ENCODE measurements at places on chromosomes 1 and 21.

DNA sequence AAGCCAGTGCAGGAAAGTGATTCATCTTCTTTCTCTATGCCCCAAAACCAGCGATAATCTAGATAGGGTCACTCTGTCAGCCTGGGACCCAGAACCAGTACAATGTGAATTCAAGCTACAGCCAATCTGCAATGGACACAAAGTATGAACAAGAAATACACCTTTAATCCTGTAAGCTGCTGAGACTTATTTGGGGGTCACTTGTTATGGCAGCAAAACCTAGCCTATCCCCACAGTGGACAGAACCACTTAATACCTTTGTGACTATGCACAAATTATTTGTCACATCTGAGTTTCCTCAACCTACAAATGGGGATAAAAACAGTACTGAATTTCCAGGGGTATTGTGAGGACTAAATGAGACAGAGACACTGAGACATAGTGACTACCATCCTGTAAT lies 50.0 kb downstream of the TMCO4 start:
- DNase-seq = no peak

- DNase-seq = no peak
These were observed 55.6 kb downstream of the COQ8A start for GRCh38 chr1:226995365-226996332.

DNA sequence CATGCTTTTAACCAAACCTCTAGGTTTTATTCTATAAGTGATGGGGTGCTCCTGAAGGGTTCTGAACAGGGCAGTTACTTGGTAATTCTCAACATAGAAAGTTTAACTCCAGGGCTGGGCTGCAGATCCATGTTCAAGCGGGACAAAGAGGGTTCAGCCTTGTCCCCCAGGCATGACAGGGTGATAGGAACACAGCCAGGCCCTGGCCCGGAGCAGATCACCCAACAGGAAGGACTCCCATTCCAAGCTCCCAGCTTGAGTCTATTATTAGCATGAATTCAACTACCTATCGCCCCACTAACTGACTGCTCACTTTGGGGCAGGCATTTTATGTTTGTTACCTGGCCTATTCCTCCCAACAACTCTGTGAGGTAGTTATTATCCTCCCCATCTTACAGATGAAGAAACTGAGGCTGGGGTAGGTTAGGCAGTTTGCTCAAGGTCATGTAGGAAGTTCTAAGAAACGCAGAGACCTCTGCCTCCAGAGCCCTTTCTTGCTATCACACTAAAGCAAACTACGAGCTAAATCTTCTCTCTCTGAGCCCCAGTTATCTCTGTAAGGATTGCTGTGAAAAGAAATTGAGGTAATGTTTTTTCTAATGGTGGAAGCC lies 14.5 kb downstream of the ASAP3 start:
- no peak for DNase-seq

DNA sequence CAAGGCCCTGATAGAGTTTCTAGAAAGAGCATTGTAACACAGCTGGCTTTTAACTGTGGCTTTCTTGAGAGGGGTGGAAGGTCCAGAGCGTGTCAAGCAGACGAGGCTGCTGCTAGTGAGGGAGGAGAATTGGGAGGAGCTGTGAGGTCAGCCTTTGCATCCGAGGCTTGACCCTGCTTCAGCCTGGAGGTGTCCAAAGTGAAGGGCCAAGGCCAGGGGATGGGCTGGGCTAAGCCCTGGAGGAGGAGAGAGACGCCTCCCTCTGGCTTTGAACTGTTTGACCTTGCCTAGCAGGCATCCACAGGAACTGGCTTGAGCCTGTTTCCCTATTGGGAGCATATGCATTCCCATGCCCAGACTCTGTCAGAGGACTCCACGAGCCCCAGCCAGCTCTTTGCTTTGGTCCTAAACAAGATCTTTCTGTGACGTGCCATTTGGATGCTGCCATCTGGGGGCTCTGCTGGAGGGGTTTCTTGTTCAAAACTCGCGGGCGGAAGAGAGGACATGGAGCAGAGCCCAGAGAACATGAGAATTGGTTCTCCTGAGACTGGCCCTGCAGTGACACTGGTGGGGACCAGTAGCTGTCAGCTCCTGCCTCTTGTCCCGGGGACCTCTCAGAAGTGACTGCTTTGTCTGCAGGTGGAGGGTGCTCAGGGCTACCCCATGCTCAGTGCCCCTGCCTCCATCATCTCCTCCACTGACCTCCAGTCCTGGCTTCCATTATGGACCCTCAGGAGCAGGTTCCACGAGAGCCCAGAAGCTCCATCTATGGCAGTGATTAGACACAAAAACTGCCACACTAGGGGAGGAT lies 5.5 kb downstream of the ACTRT2 start:
- no peak for DNase-seq

DNA sequence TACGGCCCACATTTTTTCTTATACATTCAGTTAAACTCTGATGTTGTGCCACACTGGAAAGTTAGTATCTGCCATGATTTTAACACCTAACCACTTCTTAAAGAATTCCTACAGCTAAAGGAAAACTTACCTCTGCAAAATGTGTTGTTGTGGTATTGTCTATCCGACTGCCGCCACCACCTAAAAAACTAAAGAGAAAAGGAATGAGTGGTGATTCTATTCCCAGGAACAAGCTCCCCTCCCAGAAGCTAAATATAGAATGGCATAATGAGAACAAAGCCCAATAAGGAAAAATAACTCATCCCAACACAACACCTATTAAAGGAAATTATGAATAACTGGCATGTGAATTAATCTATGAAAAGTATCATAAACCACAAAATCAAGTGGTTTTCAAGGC lies 39.5 kb downstream of the RNF115 start:
- DNase-seq = no peak

DNA sequence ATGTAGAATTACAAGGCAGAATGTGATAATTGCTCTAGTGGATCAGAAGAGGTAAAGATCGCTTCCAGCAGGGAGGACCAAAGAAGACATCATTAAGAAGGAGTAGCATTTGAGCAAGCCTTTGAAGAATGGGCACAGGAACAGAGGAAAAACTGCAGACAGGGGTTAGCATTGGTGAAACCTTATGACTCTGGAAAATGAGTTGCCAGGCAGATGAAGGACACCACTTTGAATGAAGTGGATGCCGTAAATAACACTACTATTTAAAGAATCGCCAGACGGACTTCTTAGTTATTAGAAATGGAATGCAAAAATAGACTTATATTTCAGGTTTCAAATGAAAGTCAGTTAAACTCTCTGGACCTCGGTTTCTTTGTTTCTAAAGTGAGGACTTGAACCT lies 727.7 kb downstream of the USP25 start:
- no peak for DNase-seq

GRCh38 chr1:54260810-54261209 lies 60.8 kb downstream of the MRPL37 start:
- no peak for DNase-seq

GRCh38 chr1:221573756-221574155 lies 168.1 kb downstream of the DUSP10 start:
- no peak for DNase-seq

DNA sequence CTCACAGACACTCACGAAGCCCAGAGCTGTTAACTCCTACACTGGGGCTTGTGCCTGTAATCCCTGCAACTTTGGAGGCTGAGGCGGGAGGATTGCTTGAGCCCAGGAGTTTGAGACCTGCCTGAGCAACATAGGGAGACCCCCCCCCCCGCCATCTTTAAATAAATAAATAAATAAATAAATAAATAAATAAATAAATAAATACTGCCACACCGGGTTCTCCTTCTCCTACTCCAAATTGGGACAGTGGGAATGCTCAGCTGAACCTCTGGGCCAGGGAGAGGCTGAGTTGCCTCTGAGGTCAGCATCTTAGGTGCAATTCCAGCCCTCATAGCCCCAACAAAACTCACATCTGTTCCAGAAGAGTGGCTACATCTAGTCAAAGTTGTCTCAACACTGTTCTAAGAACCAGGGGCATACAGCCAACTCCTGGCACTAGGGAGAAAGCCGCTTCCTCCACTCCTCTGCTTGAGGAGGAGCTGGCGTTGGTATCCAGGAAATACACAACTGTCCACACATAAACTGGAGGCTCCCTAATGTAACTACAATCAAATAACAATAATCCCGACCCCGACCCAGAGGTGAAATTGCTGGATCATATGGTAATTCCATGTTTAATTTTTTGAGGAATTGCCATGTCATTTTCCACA lies 27.0 kb downstream of the C1orf216 start:
- no peak for DNase-seq

DNA sequence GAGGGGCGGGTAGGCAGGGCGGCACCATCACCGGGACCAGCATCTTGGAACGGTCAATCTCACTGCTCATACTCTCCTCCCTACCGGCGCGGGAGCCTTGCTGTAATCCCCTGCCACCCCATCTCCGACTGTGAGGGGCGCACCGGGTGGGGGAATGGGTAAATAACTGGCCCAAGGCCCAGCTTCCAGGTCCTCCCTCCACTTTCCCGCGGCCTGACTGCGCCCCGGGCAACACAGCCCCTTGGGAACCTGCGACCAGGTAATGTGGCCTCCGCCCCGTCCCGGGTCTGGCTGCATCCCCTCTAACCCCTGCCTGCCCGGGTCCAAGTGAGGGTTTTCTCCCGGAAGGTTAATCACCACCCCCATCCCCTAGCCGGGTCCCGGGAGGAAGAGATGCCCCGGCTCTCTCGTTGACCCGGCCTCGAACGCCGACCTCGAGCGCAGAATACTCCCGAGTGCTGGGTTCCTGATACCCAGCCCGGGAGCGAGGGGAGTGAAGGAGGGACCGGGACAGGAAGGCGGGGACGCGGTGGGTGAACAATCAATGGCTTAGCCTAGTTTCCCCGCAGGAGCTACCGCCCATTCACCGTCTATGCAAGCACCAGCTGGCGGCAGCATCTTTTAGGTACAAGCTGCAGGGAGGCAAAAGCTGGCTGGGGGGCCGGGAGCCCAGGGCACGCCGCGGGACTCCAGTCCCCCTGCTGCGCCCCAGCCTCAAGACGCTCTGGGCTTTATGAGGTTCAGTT lies 5.9 kb upstream of the LHX9 start:
- DNase-seq = no peak

- DNase-seq = no peak
These were observed 42.2 kb upstream of the TARBP1 start for GRCh38 chr1:234520908-234521817.

GRCh38 chr1:108140936-108141335 lies 59.2 kb downstream of the SLC25A24 start:
- no peak for DNase-seq

DNA sequence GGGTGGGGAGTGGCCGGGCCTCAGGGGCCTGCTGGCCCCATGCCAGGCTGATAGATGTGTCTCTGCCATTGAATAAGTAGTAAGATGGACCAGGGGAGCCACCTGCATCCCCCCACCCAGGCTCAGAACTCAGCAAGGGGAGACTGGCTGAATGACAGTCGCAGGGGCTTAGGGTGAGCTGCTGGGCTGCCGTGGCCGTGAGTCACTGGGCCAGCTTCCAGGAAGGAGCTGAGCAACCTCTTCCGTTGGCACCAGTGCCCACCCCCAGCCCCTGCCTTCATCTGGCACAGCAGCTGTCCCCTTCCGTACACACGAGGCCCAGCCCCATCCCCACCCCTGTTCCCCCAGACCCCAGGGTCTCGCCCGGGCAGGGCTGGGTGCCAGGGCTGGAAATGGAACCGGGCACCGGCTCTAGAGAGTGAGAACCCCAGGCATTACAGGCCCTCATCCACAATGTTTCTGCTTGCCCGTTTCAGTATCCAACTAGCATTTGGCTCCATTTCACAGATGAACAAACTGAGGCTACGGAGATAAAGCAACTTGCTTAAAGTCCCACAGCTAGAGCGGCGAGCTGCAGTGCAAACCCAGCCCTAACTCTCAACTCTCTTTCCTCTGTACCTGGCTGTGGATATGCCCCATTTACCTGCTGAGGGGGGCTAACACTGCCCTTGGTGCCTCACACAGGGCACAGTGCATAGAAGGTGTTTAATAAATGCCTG lies 10.2 kb downstream of the WNT4 start:
- DNase-seq = no peak

- no peak for DNase-seq
These were observed 598.5 kb upstream of the USP24 start for GRCh38 chr1:55813618-55814017.

DNA sequence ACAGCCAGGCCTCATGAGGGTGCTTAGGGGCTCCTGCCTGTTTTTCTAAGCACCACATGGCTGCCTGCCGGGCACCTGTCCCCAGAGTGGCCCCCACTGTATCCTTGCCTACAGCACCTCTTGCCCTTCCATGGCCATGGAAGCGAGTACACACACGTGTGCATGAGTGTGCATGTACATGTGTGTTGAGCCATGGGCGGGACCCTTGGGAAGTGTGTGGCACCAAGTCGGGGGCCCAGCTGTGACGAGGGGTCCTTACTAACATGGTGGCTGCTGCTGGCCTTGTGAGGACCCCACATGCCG lies 25.8 kb downstream of the KRTAP10-1 start:
- DNase-seq = no peak

DNA sequence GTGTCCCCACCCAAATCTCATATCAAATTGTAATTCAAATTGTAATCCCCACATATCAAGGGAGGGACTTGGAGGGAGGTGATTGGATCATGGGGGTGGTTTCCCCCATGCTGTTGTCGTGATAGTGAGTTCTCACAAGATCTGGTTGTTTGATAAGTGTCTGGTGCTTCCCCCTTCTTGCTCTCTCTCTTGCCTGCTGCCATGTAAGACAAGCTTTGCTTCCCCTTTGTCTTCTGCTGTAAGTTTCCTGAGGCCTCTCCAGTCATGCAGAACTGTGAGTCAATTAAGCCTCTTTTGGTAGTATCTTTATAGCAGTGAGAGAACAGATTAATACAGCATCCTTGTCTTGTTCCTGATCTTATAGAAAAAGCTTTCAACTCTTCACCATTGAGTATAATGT lies 6.5 kb upstream of the LRRC39 start:
- DNase-seq = no peak
